ENCODE measurements at places on chromosomes 11 and 22. TPM values are rescaled to one million over a fixed set of nuclear protein-coding genes. Genes with fewer than 3 reads are reported as not detected.

- H3K4me3 ChIP-seq, result no peak overlapping the region
- peak; percentile 87 for DNase-seq
- H3K4me1 ChIP-seq, result no peaks in the 10 kb centered on the region
- H3K27me3 ChIP-seq, result no peaks in the 10 kb centered on the region
Observed at GRCh38 chr22:26461188-26461810, 22.3 kb downstream of the HPS4 start.

DNA sequence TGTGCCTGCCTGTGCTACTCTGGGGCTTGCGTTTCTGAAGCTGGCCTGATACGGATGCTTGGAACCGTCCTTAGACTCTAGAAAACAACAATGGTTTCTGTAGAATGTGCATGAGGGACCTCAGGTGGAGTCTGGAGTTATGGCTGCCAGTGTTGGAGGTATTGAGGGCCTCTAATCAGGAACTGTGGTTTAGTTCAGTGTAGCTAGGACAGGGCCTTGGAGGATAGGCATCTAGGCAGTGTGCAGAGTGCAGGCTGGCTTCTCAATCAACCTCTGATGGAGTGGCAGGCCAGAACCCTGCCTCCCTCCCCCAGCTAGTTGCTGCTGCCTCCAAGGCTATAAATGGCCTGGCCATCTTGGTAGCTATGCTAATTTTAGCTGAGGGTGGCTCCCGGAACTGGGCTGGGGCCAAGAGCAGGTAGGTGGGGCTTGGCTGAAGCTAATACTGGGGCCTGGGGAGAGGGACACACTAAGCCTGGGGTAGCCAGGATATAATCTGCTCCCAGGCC lies 4.0 kb downstream of the STIM1 start:
- no peaks in the 10 kb centered on the region for H3K27me3 ChIP-seq
- DNase-seq, result peak; percentile 56

DNA sequence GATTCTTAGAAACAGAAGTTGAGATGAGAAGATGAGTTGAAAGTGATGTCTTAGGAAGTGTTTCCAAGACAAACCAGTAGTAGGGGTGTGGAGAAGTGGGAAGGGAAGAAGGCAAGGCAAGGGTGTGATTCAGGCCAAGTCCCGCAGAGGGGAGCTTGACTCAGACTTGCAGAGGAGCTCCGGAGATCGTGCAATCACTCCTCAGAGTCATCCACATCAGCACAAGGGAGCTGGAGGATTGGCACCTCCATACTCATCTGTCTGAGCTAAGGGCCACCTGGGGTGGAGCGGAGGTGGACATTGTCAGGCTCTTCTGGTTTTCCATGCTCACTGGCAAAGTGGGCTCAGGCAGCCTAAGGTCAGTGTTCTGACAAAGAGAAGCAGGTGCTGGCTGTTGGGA lies 44.4 kb downstream of the CHRDL2 start:
- H3K36me3 ChIP-seq, result no peaks in the 10 kb centered on the region
- H3K4me1 ChIP-seq, result no peaks in the 10 kb centered on the region
- no peak overlapping the region for H3K4me3 ChIP-seq
- no peak overlapping the region for H3K27ac ChIP-seq

- 0 out of 2 replicates have a peak, but pooled peaks cover 2% of the 10 kb centered on the region for H3K27me3 ChIP-seq
- H3K4me1 ChIP-seq, result 0 out of 2 replicates have a peak, but pooled peaks cover 2% of the 10 kb centered on the region
- H3K36me3 ChIP-seq, result peaks cover 2% of the 10 kb centered on the region
- H3K4me3 ChIP-seq, result no peak overlapping the region
- H3K27ac ChIP-seq, result no peak overlapping the region
Observed at GRCh38 chr11:17798716-17799115, 64.1 kb downstream of the KCNC1 start.

DNA sequence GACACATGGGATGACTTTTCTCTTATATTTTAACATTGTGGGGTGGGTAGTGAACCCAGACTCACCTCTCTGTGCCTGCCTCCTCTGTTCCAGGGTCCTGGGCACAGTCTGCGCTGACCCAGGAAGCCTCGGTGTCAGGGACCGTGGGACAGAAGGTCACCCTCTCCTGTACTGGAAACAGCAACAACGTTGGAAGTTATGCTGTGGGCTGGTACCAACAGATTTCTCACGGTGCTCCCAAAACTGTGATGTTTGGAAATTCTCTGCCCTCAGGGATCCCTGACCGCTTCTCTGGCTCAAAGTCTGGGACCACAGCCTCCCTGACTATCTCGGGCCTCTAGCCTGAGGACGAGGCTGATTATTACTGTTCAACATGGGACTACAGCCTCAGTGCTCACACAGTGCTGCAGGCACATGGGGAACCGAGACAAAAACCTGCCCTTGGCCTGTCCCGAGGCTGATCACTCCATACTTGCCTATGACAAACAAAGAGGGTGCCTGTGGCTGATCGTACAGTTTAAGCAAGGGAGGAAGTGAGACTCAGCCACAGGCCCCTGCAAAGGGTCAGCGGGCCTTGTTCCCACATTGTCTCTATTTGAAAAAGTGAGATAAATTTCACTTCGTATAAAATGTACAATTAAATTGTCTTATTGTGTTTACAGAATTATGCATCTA lies 43.7 kb upstream of the TOP3B start:
- H3K36me3 ChIP-seq, result no peaks in the 10 kb centered on the region
- DNase-seq, result no peak
- no peaks in the 10 kb centered on the region for H3K4me1 ChIP-seq
- H3K4me3 ChIP-seq, result no peak overlapping the region
- H3K27ac ChIP-seq, result no peak overlapping the region

DNA sequence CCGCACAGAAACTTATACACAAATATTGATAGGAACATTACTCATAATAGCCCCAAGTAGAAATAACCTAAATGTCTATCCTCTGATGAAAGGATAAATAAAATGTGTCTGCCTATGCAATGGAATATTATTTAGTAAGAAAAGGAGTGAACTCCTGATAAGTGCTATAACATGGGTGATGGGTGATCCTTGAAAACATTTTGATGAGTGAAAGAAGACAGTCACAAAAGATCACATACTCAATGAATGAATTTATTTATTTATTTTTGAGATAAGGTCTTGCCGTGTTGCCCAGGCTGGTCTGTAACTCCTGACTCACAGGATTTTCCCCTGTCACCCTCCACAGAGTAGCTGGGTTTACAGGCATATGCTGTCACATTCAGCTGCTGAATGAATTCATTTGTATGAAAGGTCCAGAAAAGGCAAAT lies 17.3 kb downstream of the RNF121 start:
- H3K27me3 ChIP-seq, result no peaks in the 10 kb centered on the region
- H3K27ac ChIP-seq, result no peak overlapping the region
- DNase-seq, result no peak
- H3K36me3 ChIP-seq, result no peaks in the 10 kb centered on the region
- no peak overlapping the region for H3K4me3 ChIP-seq
- no peaks in the 10 kb centered on the region for H3K4me1 ChIP-seq

- 0 out of 3 replicates have a peak, but pooled peaks cover 1% of the 10 kb centered on the region for H3K36me3 ChIP-seq
- H3K4me3 ChIP-seq, result no peak overlapping the region
- no peaks in the 10 kb centered on the region for H3K27me3 ChIP-seq
- no peak for DNase-seq
Observed at GRCh38 chr11:34924714-34925113, 8.3 kb downstream of the PDHX start.

Gene OR51B4
- total RNA-seq, result not detected

Measured in H9 (cell line).